ENCODE measurements at places on chromosomes 1 and 21. TPM values are rescaled to one million over a fixed set of nuclear protein-coding genes. Genes with fewer than 3 reads are reported as not detected.

- DNase-seq = no peak
Measured at GRCh38 chr1:87045761-87046304, 131.4 kb downstream of the HS2ST1 start.

DNA sequence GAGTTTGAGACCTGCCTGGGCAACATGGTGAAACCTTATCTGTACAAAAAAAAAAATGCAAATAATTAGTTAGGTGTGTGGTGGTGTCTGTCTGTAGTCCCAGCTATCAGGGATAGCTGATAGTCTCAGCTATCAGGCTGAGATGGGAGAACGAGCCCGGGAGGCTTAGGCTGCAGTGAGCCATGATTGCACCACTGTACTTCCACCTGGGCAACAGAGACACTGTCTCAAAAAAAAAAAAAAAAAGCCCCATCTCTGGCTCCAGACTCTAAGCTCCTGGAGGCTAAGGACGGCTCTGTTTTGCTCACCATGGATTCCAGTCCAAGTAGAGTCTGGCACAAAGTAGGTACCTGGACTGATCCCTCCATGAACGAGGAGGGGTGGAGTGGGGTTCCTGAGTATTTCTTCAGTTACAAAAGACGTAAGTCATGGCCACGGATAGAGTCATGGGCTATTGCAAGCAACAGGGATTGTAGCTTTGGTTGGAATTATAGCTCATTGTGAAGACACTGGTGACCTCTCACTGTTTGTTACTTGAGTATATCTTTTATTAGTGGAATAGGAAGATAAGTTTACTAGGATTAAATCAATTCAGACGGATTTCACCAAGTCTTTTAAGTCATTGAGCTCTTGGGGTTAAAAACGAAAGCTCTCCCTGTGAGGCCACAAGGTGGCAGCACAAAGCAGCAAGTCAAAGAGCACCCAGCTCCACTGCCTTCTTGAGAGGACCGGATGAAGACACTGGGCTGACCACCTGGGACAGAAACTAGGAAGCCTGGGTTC, 35.6 kb upstream of the TMEM61 start:
- peak; percentile 87 for DNase-seq

- peak; percentile 68 for DNase-seq
Measured at GRCh38 chr1:61081686-61082310, 563 bp upstream of the NFIA start.

DNA sequence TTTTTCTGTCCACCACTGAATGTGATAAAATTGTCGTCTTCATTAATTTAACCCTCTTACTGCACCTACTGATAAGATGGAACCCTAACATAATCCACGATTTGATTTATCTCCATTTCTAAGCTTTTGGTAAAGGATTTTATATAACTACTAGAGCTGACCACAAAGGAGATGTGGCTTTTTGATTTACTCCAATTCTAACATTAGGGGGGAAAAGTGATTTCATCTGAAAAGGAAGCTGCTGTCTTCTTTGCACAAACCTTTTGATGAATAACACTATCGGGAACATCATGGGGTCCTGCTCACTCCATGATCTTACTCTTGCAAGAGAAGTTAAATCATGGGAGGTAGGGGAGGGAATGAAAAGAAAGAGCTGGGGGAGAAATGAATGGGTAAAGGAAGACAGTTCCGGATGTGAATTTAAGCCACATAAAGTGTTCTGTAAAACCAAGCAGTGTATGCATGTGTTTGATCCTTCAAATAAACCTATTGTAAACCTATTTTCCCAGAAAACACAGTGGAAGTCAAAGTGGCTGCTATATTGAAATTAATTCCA, 161.8 kb downstream of the GABPA start:
- no peak for DNase-seq

DNA sequence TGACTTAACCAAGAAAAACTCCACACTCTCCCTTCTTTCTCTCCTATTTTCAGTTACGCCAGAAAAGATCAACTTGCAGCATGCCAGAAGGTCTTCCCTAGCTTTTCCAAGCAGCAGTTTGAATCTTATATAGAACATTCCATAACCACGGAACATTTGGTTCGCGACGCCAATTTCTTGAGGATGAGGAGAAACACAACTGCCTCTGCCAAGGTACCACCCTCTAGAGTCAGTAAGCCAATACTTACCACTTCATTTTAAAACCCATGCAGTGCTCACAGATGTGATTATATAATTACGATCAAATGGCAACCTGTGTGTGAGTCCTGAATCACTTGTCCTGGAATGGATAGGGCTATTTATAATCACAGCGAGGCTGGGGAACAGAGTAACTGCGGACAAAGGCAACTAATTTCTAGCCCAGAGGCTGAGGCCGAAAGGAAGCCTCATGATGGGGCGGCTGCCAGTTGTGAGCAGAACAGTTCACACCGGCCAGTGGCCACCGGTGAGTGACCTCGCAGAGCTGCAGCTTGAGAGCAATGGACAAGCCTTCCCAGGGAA, 43.2 kb upstream of the BACE2 start:
- DNase-seq = no peak

SPRR4 gene
- polyA plus RNA-seq = not detected

Data from fibroblast of lung (primary cell).